CD4-positive, alpha-beta T cell treated with Interleukin-12 subunit alpha and Interleukin-12 subunit beta, for 1 hour (primary cell): ENCODE measurements at places on chromosomes 2 and 18.

GRCh38 chr18:24346254-24346653 is 51.4 kb downstream of the OSBPL1A start:
- no peak for DNase-seq

- DNase-seq: no peak
Measured at GRCh38 chr18:58527952-58528287, 101.0 kb downstream of the ALPK2 start.

- DNase-seq: peak; percentile 76
Measured at GRCh38 chr2:196170213-196170605, 1.2 kb downstream of the STK17B start.

DNA sequence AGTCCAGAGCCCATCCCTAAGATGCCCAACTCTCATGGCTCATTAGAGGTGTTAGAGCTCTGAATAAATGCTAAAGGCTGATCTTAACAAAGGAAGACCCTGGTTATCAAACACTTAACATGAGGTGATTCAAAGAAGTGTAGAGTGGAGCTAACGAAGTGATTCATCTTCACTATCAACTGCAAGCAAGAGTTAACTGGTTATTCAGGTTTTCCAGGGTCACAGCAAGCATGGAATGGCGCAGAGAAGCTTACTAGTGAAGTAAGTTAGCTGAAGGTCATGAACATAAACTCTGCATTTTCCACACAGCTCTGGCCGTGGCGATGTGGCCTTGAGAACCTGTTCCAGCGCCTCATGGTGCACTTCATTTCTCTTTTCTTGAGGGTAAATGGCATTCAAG is 17.0 kb downstream of the RND3 start:
- DNase-seq: no peak

- no peak for DNase-seq
Measured at GRCh38 chr18:63299837-63300745, 19.5 kb downstream of the BCL2 start.

DNA sequence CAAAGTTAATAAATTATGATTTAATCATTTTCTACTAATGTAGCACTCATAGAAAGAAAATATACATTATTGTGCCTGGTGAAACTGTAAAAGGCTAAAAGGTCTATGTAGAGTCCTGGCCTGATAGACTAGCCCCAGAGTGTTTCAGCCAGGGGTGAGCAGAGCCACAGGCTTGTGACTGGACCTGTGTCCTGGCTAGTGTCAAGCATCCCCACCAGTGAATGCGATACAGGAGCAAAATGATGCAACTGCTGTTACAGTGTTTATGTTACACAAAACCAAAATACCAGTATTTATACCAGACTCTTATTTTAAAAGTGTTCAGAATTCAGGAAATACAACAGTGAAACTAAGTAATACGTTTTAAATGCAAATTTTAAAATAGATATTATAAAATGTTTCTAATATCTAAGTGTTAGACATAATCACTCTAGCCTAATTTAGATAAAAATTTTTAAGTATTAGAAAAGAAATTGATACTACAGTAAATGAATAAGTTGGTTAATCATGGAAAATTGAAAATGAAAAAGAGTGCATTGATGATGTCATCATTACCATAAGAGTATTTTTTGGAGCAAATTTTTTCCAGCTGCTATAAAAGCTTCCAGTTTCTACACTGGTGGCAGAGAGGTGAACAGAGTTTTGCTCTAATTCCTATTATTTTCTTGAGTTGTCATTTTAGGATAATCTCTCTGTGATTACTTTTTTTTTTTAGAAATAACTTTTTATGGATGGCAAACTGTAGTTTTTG is 6.2 kb upstream of the TSPYL6 start:
- no peak for DNase-seq

GRCh38 chr2:26678035-26678434 is 14.5 kb upstream of the KCNK3 start:
- no peak for DNase-seq

DNA sequence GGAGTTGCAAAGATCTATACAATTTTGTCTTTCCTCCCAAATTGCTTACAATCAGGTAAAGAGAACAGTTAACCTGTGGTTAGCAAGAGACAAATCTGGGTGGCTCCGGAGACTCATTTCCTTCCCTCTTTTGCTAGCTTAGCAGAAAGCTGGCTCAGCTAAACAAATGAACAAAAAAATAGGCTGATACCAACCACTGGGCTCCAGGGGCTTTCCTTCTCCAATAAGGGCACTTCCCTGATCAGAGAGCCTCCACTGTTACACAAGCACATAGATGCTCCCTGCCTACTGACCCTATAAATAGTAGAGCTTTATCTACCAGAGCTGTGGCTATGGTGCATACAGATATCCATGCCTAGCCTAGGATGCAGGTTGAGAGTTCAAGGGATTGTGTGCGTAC is 90.1 kb upstream of the ARL5A start:
- DNase-seq: peak; percentile 10

- DNase-seq: no peak
Measured at GRCh38 chr2:238350150-238350897, 30.0 kb downstream of the TRAF3IP1 start.

GRCh38 chr2:121124330-121124729 is 160.7 kb downstream of the TFCP2L1 start:
- DNase-seq: no peak

- DNase-seq: no peak
Measured at GRCh38 chr2:64996871-64997307, 7.7 kb downstream of the SLC1A4 start.

GRCh38 chr2:97983698-97984097 is 12.1 kb downstream of the TMEM131 start:
- DNase-seq: no peak
